Brain pericyte (primary cell): ENCODE measurements at places on chromosomes 4 and X.

DNA sequence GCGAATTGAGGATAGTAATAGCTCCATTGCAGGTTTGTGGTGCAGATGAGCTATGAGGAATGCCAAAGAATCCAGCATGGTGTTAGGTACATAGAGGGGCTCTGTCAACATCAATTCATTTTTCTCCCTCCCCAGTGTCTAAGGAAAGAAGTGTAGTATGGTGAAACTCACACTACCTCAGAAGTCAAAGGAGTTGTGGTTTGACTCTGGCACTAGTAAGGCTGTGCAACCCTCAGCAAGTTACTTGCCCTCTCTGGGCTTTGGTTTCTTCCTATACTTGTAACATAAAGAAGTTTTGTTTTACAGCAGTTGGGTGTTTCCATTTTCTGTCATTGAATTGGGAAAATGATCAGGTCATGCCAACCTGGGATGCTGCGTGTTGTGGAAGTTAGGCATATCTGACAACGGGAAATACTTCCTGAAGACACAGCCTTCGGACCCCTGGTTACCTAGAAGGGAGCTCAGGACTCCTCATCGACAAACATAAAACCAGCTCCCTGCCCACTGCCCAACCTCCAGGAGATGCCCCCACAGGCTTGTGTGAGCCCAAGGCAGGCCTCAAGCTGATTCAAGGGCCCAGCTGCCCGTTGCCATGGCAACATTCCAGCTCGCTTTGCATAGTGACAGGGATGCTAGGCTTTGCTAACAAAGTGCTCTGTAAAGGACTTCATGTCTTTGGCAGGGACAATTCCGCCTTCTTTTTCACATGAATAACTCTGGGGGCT lies 71.4 kb downstream of the RTL5 start:
- DNase-seq = no peak

DNA sequence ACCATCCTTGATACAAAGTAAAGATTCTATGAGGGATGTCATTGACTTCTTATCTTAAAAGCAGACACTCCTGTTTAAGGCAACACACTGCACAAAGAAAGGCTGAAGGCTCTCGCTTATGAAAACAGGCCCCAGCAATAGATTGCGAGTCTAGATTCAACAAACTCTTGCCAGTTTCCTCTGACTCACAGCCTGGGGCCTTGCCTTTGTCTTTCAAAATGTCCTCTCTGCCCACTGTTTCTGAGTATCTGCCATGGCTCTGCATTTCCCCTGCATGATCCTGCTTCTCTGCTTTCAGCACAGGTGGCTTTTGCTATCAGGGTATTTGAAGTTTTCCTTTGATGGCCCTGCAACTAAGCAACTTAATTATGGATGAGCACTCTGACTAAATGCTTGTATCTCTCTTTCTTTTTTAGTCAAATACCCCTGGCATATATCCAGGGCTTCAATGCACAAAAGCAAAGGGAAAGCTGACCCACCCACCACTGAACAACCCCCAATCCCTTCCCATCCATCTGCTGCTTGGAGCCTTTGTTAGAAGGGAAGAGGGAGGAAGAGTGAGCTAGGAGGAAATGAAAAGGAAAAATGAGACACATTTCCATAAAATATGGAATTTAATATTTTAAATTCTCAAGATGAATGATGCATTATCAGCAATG lies 32.2 kb downstream of the NDP start:
- DNase-seq = no peak

- DNase-seq = no peak
Observed at GRCh38 chr4:182924497-182924896, 7.3 kb upstream of the DCTD start.

- no peak for DNase-seq
Observed at GRCh38 chr4:174935607-174936006, 17.4 kb downstream of the ADAM29 start.

- DNase-seq = no peak
Observed at GRCh38 chr4:83153417-83153816, 38.9 kb upstream of the PLAC8 start.
